Vagina (tissue), 2 donors: ENCODE measurements at places on chromosomes 2 and 18.
A peak's percentile ranks its signal among the peaks of the same experiment; 100 is the strongest.

- DNase-seq: no peak
- H3K27me3 ChIP-seq: no peaks in the 10 kb centered on the region
- H3K4me1 ChIP-seq: peaks cover 11% of the 10 kb centered on the region
- no peak overlapping the region for H3K27ac ChIP-seq
- no peak overlapping the region for H3K4me3 ChIP-seq
- H3K36me3 ChIP-seq: no peaks in the 10 kb centered on the region
Measured at GRCh38 chr2:232203166-232203891, 175.2 kb upstream of the ALPP start.

DNA sequence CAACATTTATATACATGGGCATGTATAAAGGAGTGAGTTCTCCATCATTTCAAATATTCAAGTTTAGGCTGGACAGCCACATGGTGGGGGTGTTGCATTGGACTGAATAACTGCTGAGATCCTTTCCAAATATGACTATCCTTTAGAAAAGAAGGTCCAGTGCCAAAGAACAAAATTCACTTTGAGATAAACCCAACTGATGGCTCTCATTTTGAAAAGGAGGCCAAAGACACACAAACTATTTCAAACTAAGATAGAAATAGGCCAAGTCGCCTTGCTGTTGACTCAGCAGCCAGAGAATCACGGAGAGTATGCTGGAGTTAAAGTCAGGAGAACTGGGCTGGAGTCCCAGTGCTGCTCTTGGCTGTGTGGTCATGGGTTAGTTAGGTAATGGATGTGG lies 204.5 kb upstream of the LRATD1 start:
- no peaks in the 10 kb centered on the region for H3K4me1 ChIP-seq
- DNase-seq: no peak
- no peaks in the 10 kb centered on the region for H3K36me3 ChIP-seq
- H3K4me3 ChIP-seq: no peak overlapping the region
- no peak overlapping the region for H3K27ac ChIP-seq
- no peaks in the 10 kb centered on the region for H3K27me3 ChIP-seq

DNA sequence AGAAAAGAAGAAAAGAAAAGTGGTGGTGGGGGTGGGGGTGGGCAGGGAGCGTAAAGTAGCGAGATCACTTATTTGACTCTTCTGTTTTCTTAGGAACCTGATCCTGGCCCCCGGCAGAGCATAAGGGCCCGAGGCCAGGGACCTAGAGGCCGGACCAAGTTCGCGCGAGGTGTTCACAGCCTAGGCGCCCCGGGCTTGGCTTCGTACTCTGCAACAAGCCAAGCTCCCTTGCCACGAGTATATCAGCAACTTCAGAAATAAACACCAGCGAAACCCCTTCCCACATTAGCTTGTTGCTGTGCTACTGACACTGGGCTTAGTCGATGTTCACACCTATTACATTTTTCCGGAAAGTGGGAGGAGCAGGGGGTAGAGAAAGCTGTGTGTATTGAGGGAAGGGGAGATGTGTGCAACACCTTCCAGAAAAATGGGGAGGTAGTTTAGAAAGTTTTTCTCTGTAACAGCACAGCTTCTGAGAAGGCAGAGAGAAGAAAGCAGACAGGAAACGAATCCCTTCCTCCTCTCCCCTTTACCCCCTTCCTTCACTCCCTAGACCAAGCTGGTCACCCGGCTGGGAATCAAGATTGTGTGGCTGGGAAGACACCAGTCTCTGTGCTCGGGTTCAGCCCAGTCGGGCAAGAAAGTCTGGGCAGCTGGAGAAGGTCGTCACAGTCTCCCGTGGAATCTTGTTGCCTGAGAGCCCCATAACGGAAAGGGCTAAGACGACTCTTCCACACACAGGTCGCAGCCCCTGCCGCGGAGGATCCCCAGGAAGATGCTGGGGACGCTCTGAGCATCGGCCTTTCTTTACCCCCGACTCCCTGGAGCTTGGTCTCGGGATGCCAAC lies 12.0 kb upstream of the SATB2 start:
- H3K36me3 ChIP-seq: no peaks in the 10 kb centered on the region
- H3K4me1 ChIP-seq: peaks cover 12% of the 10 kb centered on the region
- H3K4me3 ChIP-seq: no peak overlapping the region
- no peak for DNase-seq
- peaks cover 22% of the 10 kb centered on the region for H3K27me3 ChIP-seq
- H3K27ac ChIP-seq: no peak overlapping the region

GRCh38 chr2:217858519-217859491 lies 144.0 kb downstream of the TNS1 start:
- H3K4me1 ChIP-seq: peaks cover 50% of the 10 kb centered on the region
- DNase-seq: no peak
- peak overlapping the region; percentile 32 for H3K4me3 ChIP-seq
- H3K27ac ChIP-seq: peak overlapping the region; percentile 87

DNA sequence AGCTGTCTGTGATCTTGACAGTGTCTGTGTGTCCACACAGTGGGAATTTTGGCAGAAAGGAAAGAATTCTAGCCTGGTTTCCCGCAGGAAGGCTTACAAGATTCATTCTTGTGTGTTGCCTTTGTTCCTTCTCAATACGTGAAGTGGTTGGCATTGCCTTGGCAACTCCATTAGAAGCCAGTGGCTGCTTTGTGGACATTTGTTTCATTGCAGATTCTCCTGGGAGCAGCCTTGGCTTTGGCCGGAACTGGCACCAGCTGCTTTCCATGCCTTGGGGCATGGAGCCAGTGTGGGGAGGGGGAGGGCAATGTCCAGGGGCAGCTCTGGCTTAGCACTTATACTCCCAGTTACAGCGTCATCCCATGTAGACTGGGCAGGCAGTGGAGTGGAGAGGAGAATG lies 39.4 kb downstream of the KIF5C start:
- no peak overlapping the region for H3K27ac ChIP-seq
- no peaks in the 10 kb centered on the region for H3K36me3 ChIP-seq
- no peaks in the 10 kb centered on the region for H3K27me3 ChIP-seq

DNA sequence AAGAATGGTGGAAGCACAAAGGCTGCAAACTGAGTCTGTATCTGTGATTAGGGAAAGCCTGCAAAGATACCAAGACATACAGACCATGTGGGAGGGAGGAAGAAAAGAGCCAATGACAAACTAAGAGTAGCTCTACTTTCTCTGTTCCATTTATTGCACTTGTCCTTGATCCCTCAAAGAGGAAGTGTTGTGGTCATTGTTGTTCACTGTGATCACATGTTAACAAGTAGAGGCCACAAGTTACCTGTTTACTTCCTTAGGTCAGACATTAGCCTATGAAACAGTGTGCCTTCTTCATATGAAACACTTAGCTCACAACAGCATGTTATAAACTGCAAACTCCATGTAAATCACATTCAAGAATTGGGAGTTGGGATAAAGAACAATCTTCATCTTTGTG lies 32.6 kb downstream of the MAP2 start:
- H3K27me3 ChIP-seq: no peaks in the 10 kb centered on the region
- no peak overlapping the region for H3K27ac ChIP-seq
- no peaks in the 10 kb centered on the region for H3K36me3 ChIP-seq
- H3K4me1 ChIP-seq: no peaks in the 10 kb centered on the region
- no peak for DNase-seq

DNA sequence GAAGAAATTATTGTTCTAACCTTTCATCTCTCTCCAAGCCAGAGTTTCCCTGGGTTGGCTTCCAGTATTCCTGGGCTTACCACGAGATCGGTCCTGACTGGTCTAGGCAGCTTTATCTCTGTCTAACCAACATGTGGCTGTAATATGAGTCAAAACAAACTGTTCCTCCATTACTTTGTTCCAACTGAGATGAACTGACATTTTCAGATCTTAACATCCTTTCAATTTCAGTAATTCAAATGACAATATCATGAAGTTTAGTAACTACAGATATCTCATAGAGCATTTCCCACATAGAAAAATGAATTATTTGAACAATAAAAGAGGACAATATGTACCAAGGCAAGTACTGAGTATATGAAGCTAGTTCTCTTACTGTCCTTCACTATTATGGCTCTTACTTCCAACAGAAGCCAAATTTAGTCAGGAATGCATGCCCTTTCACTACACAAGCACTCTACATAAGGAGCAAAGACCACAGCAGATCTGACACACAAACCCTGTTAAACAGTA lies 15.5 kb downstream of the SLC25A12 start:
- H3K27ac ChIP-seq: peak overlapping the region; percentile 12
- H3K36me3 ChIP-seq: no peaks in the 10 kb centered on the region
- peaks cover 13% of the 10 kb centered on the region for H3K4me1 ChIP-seq
- DNase-seq: no peak

- no peak overlapping the region for H3K27ac ChIP-seq
- H3K4me3 ChIP-seq: no peak overlapping the region
- no peaks in the 10 kb centered on the region for H3K27me3 ChIP-seq
Measured at GRCh38 chr2:164735309-164735919, 106.2 kb downstream of the COBLL1 start.

DNA sequence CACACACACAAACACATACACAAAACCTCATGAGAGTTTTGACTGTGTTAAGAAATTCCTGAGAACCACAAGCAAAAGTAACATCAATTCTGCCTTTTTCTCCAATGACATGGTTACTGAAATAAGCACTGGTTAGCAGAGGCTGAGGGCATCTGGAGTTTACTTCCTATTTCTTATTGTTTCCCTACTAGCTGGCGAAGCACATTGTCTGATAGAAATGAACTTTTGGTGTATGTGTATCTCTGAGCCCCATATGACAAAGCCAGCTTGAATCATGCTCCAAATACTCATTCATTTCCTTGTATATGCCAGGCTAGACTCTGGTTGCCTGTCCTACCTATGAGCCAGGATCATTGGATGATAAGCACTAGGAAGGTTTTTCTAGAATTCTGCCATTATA lies 203.1 kb downstream of the NCKAP5 start:
- H3K36me3 ChIP-seq: no peaks in the 10 kb centered on the region
- no peak for DNase-seq
- H3K4me1 ChIP-seq: no peaks in the 10 kb centered on the region
- H3K27me3 ChIP-seq: no peaks in the 10 kb centered on the region
- no peak overlapping the region for H3K4me3 ChIP-seq
- no peak overlapping the region for H3K27ac ChIP-seq

DNA sequence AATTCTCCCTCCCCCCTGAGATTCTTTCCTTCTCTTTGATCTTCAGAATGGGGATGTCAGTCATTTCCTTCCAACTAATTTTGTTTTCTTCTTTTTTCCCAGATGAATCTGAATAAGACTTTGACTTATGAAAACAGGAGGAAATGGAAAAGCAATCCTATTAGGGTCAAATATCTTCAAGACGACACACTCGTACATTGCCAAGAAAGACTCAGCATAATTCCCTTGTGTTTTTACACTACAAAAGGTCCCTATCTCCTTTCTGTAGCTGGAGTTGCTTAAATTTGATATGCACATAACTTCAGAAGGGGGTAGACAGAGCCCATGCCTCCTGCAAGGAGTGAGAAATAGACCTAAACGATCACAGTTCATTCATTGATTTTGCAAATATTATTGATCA lies 230.3 kb upstream of the RBBP8 start:
- H3K36me3 ChIP-seq: no peaks in the 10 kb centered on the region
- no peaks in the 10 kb centered on the region for H3K4me1 ChIP-seq
- no peak overlapping the region for H3K4me3 ChIP-seq

GRCh38 chr2:46748735-46749531 lies 166.7 kb downstream of the MCFD2 start:
- no peak overlapping the region for H3K4me3 ChIP-seq
- H3K27ac ChIP-seq: peak overlapping the region; percentile 14
- DNase-seq: no peak
- H3K27me3 ChIP-seq: no peaks in the 10 kb centered on the region
- peaks cover 49% of the 10 kb centered on the region for H3K4me1 ChIP-seq
- no peaks in the 10 kb centered on the region for H3K36me3 ChIP-seq

- no peaks in the 10 kb centered on the region for H3K4me1 ChIP-seq
- no peaks in the 10 kb centered on the region for H3K27me3 ChIP-seq
- H3K27ac ChIP-seq: no peak overlapping the region
- DNase-seq: no peak
- H3K36me3 ChIP-seq: no peaks in the 10 kb centered on the region
Measured at GRCh38 chr18:49795612-49796552, 17.5 kb downstream of the ACAA2 start.

GRCh38 chr2:2826209-2826551 lies 495.1 kb upstream of the MYT1L start:
- no peak overlapping the region for H3K4me3 ChIP-seq
- H3K36me3 ChIP-seq: no peaks in the 10 kb centered on the region
- H3K27ac ChIP-seq: no peak overlapping the region
- H3K4me1 ChIP-seq: no peaks in the 10 kb centered on the region
- DNase-seq: peak; percentile 49

DNA sequence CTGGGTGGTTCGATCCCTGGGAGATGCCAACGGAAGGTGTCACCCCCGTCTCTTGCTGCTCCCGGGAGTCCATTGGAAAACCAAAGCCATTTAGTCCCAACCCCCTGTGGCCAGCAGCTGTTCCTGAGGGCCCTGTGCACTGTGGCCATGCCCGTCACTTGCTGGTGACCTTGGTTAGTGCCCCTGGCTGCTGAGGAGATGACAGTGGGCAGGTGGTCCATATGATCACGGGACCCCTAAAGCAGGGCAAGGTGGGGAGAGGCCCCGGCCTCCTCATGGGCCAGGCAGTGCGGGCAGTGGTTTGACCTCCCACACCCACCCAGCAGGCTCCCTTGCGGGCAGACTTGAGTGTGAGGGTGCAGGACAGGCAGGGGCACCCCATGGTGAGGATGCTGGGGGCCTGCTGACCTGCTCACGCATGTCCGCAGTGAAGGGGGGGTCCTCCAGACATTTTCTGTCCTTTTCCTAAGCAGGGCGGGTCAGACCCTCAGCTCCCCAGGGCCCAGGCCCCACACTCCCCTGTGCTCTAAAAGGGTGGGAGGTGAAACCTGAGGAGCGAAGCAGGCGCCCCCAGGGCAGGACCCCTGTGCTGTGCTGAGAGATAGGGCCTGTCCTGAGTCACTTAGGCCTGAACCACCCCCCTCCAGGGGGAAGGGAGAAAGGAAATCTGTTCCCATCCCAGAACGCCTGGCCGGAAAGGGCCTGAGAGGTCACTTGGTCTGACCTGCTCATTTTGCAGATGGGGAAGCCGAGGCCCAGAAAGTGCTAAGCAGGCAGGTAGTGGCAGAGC lies 6.8 kb downstream of the ITM2C start:
- no peak overlapping the region for H3K4me3 ChIP-seq
- peaks cover 50% of the 10 kb centered on the region for H3K4me1 ChIP-seq
- peaks cover 4% of the 10 kb centered on the region for H3K36me3 ChIP-seq
- peak; percentile 88 for DNase-seq
- peak overlapping the region; percentile 7 for H3K27ac ChIP-seq

- no peaks in the 10 kb centered on the region for H3K27me3 ChIP-seq
- no peaks in the 10 kb centered on the region for H3K36me3 ChIP-seq
- no peak overlapping the region for H3K27ac ChIP-seq
- H3K4me1 ChIP-seq: no peaks in the 10 kb centered on the region
- H3K4me3 ChIP-seq: no peak overlapping the region
Measured at GRCh38 chr2:234404957-234405356, 91.9 kb downstream of the ARL4C start.

- DNase-seq: no peak
- no peaks in the 10 kb centered on the region for H3K36me3 ChIP-seq
- no peaks in the 10 kb centered on the region for H3K27me3 ChIP-seq
- peaks cover 11% of the 10 kb centered on the region for H3K4me1 ChIP-seq
- H3K4me3 ChIP-seq: no peak overlapping the region
- H3K27ac ChIP-seq: no peak overlapping the region
Measured at GRCh38 chr2:215171151-215171550, 32.7 kb upstream of the ABCA12 start.
